Pons (tissue), 1 donor: ENCODE measurements at places on chromosomes 3 and 15.

DNA sequence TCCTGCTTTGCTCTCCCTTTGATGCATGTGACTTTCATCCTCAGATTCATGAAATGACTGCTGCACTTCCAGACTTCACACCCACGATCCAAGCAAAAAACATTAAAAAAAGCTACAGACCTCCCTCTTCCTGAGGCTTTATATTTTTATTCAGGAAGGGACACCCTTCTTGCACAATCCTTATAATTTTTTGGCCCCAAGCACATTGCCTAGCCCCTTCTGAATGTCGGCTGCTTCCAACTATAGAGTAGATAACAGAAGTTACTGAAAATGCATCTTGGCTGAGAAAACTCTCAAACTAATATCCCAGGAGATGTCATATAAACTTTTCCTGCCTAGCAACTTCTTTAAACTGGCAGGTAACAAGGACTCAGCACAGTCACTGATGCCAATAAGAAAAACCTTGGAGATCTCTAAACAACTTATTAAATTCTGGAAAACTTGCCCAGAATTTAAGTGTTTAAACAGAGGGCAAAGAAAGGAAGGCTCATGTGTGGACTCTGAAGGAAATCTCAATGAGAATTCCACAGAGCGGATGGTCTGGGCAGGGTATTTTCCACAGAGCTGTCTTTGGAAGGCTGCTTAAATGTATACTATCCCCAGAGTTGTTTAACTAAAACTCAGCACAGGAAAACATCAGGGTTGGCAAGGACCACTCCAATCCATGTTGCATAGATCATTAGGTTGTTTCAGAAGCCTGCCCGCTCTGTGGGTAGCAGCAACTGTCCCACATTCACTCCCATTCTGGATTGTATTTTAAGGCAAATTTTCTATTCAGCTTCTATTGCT lies 746.8 kb upstream of the LMCD1 start:
- DNase-seq = peak; percentile 8

DNA sequence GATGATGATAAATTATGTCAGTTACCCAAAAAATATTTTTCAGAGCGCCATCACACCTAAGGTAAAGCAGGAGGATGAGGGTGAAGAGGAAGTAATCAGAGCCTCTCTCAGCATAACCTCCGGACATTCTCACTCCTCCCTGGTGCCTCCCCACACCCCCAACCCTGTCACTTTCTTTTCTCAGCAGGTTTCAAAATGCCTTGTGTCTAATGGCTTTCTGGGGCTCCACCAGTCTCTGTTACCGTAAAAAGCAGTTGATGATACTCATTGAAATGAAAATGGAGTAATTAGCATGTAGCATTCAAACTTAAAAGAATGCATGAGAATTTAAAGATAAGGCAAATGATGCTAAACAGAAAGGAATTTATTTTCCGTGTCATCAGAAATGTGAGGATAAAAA lies 180.0 kb downstream of the ERC2 start:
- DNase-seq = no peak

DNA sequence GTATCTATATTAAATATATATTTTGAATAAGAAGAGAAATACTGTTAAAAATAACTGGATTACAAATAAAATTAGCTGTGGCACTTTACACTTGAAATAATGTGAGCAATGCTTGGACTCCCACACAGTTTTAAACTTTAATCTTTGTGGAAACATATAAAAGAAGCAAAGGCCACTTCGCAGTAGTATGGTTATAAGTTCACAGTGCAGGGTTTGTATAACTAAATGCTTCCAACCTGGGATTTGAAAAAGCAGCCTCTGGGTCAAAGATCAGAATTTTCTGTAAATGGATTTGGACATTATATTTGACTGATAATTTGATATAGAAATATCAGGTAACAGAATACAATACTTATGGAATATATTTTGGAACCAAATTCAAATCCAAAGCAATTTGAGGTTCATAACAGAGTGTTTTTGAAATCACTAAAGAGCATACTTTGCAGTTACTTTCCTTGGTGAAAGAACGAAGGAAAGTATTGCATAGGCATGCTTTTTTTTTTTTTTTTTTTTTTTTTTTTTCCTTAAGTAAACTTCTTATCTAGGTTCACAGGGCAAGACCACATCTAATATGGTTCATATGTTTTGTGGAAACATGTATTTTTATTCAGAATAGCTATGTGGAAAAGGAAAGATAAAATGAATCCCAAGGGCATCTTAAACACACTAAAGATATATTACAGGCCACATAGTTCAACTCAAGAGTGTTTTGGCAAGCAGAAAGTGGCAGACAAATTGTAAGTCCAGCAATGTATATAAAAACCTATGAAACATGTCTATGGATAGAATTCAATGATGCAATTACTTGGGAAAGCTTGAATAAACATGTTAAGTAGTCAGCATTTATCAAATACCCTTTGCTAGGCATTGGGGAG lies 47.1 kb upstream of the SGO1 start:
- DNase-seq = no peak

DNA sequence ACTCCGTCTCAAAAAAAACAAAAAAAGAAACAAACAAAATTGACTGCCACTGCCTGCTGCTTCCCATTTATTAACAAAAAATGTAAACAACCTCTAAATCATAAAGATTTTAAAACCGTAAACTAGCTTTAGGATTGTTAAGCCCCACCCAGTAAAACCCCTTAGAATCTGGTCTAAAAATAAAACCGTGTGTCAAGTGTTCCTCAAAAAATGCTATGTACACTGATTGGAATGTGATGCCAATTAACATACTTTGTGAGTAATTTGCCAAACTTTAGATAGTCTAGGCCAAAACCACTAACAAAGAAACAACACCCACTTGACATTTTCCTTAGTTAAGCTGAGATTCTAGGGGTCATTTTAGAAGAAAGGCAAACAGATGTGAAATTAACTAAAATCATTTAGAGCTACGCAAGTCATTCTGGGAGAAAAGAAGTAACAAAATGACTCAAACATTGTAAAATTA lies 5.3 kb downstream of the RAF1 start:
- no peak for DNase-seq

DNA sequence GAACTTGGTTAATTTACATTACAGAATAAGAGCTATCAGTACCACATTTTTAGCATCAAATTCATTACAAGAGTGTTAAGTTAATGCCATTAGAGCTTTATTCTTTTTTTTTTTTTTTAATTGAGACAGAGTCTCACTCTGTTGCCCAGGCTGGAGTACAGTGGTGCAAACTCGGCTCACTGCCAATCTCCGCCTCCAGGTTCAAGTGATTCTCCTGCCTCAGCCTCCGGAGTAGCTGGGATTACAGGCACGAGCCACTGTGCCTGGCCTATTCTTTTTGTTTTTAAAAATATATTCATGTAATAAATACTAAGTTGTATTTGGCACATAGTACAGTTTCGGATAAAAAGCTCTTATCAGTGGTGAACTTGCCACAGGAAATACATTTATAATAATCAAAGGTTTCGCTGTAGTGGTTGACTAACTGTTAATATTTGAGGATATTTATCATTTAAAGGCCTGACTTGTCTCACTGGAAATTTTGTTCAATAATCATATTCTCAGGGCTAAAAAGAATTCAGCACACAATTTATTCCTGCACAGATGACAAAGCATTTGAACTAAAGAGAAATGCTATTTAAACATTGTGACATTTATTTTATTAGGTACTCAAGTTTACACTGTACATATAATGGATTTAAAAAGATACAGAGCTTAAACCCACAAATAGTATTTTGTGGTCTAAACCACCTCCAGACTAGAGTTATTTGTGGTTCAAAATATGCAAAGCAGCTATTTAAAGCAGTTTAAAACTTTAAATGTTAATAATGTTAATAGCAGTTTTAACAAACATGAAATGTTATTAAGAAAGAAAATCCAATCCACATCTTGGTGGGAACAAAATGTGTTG lies 6.1 kb upstream of the LEKR1 start:
- DNase-seq = no peak

DNA sequence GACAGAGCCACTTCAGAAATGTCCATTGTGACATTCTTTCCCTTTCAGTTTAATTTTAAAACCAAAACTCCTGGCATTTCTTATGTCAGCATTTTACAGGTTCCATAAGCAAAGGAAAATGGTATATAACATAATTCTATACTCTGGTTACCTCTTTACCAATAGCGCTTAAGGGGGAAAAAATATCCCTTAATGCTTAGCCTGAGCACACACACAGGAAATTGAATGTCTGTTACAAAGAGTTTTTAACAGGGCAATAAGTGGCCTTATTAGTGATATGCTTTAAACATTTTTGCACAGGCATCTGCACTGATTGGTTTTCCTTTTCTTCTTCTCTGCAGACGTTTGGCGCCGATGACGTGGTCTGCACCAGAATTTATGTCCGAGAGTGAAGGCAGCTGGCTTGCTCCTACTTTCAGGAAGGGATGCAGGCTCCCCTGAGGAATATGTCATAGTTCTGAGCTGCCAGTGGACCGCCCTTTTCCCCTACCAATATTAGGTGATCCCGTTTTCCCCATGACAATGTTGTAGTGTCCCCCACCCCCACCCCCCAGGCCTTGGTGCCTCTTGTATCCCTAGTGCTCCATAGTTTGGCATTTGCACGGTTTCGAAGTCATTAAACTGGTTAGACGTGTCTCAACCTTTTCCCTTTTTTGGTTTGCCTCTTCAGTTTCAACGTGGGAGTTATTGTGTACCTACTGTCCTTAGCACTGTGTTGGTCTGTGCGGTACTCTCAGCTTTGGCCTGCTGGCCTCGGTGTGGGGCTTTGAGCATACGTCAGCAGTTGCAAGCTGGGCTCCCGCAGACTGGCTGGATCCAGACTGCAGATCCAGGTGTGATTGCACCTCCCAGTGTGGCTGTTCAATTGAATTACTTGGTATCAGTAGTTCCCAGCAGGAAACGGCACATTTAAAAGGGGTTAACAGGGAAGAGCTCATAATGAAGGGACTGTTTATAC lies 7.7 kb downstream of the CRABP1 start:
- DNase-seq = no peak

- DNase-seq = no peak
Measured at GRCh38 chr15:26352406-26352805, 420.5 kb downstream of the GABRB3 start.

DNA sequence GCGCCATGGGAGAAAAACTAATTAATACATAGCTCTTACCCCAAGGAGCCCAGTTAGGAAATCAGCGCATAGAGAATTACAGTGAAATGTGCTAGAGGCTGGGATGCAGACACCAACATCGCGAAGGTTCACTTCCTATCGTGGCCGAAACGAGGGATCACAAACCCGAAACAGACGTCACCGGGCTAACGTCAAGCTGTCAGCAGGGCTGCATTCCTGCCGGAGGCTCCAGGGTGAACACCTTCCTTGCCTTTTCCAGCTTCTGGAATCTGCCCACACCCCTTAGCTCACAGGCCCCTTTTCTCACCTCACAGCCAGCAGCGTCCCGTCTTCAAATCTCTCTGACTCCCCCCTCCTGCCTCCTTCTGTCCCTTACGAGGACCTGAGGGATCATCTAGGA lies 13.0 kb downstream of the GP5 start:
- no peak for DNase-seq
